ENCODE measurements at places on chromosomes 4 and X.

- no peak for DNase-seq
Measured at GRCh38 chrX:10050481-10050880, 83.3 kb downstream of the CLDN34 start.

- DNase-seq = no peak
Measured at GRCh38 chrX:45846328-45846727, 645.7 kb upstream of the DIPK2B start.

- DNase-seq = no peak
Measured at GRCh38 chr4:185875316-185875907, 63.4 kb upstream of the SORBS2 start.

DNA sequence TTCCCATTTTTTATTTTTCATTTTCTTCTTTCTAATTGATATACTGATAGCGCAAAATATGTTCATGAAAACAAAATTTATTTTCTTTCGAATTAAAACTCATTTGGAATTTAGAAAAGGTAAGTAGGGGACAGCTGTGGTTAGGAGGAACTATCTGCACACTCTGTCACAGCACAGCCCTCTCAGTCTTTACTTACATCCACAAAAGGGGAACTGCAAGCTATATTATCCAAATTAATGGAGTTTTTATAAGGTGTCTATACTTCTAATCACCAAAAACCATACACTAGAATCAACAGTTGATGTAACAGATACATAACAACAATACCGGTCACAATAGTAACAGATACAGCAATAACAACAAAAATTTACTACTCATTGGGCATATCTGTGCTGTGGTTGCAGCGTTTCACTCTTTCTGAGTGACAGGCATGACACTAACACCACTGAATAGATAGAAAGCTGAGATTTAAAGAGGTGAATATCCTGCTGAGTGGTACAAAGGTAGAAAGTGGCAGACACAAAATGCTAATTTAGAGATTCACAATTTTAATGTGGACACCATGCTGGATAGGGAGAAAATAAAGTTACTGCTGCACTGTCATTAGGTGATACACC, 160.7 kb downstream of the PPP3CA start:
- no peak for DNase-seq

- peak; percentile 88 for DNase-seq
Measured at GRCh38 chr4:101201421-101201820, 145.9 kb downstream of the PPP3CA start.

GRCh38 chr4:1279253-1279652, 10.4 kb upstream of the MAEA start:
- DNase-seq = no peak

DNA sequence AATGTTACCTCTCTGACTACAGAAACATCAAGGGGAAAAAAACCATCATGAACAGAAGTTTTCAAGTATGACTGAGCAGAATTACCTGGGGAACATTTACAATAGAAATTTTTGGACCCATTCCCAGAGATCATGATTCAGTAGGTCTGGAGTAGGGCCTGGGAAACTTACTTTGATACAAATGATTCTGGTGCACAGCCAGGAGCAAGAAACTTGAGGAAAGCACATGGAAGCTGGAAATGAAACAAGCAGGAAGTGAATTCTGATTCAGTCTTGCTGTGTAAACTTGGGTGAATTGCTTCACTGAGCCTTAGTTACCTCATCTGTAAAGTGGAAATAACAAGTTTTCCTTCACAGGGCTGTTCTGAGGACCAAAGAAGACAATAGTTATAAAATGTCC, 192.5 kb upstream of the TAPT1 start:
- peak; percentile 91 for DNase-seq

DNA sequence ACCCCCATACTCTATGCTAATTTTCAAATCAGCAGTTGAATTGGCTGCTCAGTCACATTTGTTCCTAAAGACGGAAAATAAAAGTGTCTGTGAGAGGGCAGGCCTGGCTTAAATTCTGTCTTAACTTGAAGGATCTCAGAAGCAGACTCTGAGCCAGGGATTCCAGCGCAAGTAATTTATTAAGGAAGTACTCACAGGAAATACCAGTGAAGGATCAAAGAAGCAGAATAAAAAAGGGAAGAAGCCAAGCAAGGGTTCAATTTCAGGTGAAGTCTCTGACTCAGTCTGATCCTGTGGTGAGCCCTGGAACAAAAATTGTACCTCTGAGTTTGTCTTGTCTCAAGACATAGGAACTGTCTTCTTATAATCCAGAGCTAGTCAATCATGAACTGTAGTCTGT, 52.2 kb downstream of the IL1RAPL1 start:
- DNase-seq = no peak

GRCh38 chr4:38060829-38061431, 100.7 kb downstream of the PTTG2 start:
- no peak for DNase-seq

GRCh38 chrX:13864264-13864663, 47.4 kb upstream of the GPM6B start:
- DNase-seq = no peak

- no peak for DNase-seq
Measured at GRCh38 chr4:106353786-106354185, 14.8 kb downstream of the GIMD1 start.

DNA sequence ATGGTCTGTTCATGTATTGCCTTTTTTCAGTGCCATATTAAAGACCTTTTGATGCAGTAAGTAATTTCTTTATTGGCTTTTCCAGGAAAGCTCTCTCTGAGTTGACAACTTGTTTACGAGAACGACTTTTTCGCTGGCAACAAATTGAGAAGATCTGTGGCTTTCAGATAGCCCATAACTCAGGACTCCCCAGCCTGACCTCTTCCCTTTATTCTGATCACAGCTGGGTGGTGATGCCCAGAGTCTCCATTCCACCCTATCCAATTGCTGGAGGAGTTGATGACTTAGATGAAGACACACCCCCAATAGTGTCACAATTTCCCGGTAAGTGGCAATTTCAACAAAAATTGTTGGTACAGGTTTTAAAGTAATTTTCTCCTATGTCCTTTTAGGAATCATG, 148.0 kb downstream of the STIM2 start:
- no peak for DNase-seq

DNA sequence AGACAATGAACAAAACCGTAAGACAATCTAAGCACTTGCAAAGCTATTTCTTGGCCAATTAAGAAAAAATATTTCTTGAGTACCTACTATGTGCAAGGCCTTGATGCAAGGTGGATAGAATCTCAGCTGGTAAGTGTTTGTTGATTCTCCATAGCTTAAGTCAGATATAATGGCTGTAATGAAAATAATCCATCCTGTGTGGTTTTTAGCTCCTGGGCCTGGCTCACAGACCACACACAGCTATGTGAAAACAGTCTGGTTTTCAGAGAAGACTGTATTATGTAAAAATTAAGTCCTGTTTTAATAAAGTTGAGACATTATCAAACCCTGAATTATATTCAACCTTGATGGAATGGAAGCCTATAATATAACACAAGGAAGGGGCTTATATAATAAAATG, 7.8 kb upstream of the DDIT4L start:
- DNase-seq = no peak

GRCh38 chr4:113349430-113349829, 300.0 kb downstream of the ANK2 start:
- no peak for DNase-seq

- DNase-seq = no peak
Measured at GRCh38 chr4:14117575-14118238, 490.2 kb upstream of the BOD1L1 start.

- peak; percentile 16 for DNase-seq
Measured at GRCh38 chrX:82412858-82413257, 1095.2 kb upstream of the POU3F4 start.

GRCh38 chrX:70336767-70337166, 46.9 kb downstream of the KIF4A start:
- DNase-seq = no peak

GRCh38 chr4:95508421-95508820, 40.4 kb downstream of the UNC5C start:
- DNase-seq = peak; percentile 4

- DNase-seq = peak; percentile 84
Measured at GRCh38 chrX:13180807-13181206, 136.4 kb upstream of the FAM9C start.

- peak; percentile 22 for DNase-seq
Measured at GRCh38 chrX:54786967-54787366, 11.1 kb downstream of the ITIH6 start.

DNA sequence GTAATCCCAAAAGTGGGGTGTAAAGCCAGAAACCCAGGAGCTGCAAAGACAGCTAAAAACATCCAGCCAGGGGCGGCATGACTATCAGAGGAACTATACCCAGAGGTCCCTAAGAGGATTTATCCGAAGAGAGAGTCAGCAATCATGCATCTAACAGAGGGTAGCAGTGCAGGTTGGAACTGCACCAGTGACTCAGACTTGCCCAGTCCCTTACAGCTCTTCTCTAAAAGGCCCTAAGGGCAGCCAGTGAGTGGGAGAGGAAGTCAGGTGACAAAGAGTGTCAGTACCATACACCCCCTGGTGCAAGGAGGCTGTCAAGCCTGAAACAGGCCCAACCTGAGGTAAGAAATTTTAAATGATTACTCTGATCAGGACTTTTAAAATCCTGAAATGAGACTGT, 88.1 kb downstream of the CAMK2D start:
- peak; percentile 81 for DNase-seq

DNA sequence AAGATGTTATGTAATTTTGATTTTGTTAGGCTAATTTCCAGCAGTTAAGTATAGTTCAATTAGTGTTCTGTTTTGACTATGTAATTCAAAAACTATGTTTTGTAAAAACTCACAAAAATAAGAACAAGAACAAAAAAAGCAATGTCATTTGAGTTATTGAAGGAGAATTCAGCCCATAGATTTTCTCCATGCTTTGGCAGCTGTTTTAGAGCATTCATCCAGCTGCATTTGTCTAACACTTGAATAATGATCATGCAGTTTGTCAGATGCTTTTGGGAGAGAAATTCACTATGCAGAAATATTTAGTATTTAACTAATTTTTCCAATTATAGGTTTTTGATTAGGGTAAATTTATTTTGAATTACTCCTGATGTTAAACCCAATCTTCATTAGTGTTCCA, 14.2 kb downstream of the CPE start:
- DNase-seq = no peak

GRCh38 chr4:54433686-54434085, 204.6 kb downstream of the PDGFRA start:
- peak; percentile 10 for DNase-seq

DNA sequence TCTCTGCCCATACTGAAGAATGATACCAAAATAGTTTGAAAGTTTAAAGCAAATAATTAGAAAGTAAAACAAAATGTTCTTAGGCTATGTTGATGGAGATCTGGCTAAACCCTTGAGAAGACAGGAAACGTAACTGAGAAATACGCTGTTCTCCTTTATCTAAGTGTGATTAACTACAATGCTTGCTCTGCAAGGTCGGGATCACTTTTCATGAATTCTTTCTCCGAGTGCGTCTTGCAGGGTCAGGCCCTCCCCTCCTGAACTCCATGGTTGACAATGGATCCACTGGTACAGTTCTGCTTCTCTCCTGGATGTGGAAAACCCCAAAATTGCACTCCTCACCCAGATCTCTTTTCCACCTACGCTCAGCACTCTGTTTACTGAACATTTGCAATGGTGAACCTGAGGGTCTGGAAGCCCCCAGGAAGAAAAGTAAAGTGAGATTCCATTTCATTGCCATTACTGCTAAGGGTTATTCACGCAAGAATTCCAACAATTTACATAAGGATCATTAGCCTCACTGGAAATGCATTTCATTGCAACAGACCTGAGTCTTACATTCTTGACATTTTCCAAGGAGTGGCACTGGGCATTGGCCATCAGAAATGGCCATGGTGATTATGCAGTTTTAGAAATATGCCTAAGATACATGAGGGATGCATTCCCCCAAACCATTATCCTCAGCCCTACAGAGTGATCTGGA, 24.6 kb upstream of the WWC2 start:
- DNase-seq = no peak

DNA sequence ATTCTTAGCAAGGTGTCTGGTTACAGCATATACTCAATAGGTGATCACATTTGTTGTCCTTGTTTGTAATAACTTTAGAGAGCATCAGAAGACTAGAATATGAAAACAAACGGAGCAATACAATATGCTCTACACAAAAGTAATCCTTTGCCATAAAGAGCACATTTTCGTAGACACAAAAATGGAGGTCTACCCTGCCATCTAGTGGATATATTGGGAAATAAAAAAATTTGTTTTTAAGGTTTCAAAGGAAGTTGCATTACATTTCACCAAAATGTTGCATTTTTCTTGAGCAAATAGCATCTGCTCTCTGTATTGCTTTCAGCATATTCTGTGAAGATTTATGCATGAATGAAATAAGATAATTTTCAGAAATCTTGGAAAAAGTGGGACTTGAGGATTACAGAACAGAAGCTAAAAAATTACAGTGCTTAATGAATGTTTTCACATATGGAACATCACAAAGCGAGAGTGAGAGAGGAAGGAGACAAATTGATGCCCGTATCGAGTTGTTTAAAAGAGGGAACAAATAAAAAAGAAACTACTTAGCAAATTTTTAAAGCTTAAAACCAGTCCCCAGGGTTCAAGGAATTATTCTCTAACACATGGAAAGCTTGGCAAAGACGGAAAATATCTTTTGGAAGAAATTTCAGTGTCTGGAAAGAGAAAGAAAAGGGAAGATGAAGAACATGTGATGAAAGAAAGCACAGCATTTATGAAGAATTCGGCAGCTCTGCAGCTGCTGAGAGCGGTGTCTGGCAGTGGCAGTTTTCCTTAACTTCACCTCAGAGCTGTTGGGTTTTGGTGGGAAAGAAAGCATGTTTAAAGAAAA, 390.1 kb downstream of the ANKRD50 start:
- peak; percentile 40 for DNase-seq

DNA sequence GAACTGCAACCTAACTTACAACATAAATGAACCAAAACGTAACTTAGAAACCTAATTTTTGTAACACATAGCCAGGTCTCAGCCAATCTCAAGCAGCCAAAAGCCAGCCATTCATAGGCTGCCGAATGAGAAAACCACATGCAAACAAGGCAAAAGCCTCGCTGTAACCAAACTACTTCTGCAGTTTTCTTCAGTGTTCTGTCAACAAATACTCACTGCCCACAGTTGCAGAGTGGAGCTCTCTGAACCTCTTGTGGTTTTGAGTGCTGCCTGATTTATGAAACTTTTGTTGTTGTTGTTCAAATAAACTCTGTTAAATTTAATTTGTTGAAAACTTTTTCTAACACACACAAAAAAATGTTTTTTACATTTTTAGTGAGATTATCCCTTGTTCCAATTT, 251.2 kb downstream of the PAPSS1 start:
- no peak for DNase-seq

- no peak for DNase-seq
Measured at GRCh38 chr4:166823126-166823525, 411.2 kb downstream of the SPOCK3 start.

DNA sequence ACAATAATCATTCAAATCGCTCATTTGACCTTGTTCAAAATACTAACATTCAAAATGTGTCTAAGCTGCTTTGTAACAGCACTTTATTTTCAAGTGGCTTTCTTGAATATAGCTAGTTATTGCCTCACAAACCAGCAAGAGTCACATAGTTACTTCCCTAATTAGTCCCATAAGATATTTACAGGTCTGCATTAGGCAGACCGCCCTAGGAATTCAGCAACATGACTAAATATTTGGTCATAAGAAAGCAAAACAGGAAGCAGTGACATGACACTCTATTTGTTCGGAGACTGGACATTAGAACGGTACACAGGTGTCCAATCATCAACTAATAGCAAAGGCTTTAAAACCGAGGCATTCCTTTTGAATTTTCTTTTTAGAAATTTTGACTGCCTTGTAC, 262.0 kb downstream of the COL25A1 start:
- no peak for DNase-seq
